ENCODE measurements at places on chromosomes 2 and 18.

DNA sequence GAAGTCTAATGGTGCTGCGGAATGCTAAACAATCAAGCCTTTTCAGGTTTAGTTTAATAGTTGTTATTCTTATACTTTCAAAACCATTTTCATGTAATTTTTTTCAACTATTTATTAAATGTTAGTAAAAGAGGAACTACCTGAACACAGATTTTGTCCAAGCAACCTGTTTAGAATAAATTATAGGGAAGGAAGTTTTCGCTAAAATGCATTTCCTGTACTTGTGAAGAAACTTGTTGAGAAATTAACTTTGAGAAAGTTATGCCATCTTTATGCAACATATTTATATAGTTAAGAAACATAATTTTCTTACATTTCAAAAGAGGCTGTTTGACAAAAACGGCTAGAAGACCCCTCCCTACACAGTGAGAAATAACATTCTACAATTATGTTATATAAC lies 16.6 kb downstream of the MAP4K4 start:
- no peak for DNase-seq

DNA sequence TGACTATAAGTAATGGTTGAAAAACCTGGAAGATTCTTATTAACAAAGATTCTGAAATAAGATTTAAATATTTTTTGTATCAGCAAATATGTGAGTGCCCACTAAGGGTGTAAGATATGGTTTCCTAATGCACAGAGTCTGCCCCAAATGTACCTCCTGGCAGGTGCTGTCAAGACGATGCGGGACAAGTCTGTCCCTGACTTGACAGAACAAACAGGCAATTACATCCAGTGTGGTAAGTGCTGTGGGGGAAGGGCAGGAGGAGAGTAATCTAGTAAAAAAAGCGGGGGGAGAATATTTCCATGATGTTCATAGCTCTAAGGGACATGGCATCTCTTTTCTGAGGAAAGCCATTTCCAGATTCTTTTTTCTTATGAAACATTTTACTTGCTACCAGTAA lies 127.5 kb downstream of the COL4A4 start:
- no peak for DNase-seq

- DNase-seq: no peak
Observed at GRCh38 chr2:73291461-73292315, 1.7 kb downstream of the EGR4 start.

DNA sequence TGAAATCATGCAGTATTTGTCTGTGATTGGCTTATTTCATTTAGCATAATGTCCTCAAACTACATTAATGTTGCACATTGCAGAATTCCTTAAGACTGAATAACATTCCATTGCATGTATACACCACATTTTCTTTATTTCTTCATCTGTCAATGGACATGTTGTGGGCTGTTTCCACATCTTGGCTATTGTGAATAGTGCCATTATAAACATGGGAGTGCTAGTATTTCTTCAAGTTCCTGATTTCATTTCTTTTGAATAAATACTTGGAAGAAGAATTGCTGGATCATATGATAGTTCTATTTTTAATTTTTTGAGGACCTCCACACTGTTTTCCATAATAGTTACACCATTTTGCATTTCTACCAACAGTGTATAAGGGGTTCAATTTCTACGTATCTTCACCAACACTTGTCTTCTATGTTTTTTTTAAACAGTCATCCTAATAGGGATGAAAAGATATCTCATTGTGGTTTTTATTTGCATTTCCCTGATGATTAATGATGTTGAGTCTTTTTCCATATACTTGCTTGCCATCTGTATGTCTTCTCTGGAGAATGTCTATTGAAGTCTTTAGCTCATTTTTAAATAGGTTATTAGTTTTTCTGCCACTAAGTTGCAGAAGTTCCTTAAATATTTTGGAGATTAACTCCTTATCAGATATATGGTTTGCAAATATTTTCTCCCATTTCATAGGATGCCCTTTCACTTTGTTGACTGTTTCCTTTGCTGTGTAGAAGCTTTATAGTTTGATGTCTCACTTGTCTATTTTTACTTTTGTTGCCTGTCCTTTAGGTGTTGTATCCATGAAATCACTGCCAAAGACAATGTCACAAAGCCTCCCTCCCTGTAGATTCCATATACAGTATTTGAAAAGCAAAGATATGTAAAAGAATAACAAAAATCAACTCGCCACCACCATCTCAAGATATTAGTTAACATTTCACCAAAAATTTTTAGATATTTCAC lies 14.6 kb downstream of the FBXO11 start:
- DNase-seq: no peak

- no peak for DNase-seq
Observed at GRCh38 chr2:106059416-106060065, 134.6 kb downstream of the UXS1 start.

GRCh38 chr2:33110461-33110860 lies 163.7 kb downstream of the LTBP1 start:
- DNase-seq: no peak

DNA sequence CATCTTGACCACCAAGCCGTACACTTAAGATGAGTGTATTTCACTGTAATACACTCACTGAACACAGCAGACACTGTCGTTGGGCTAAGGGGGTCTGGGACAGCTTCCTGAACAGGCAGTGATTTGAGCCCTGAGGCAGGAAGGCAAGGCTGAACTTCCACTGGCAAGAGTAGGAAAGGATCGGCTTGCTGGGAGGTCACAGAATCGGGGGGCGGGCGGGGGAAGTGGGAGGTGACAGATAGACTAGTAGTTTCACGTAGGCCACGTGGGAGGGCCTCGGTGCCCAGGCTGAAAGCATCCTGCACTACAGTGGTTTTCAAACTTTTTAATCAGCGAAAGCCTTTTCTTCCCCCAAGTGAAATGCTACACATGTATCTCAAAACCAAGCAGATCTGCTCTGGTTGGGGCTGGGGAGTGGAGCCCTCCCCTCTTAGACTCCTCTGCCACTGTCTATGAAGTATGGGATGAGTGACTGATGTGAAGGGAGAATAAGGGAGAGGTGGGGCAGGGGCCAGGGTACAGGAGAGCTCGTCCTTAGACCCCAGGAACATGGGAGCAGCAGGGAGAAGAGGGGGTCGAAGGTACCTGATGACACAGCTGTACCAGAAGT lies 8.6 kb downstream of the PARD6G start:
- DNase-seq: no peak

DNA sequence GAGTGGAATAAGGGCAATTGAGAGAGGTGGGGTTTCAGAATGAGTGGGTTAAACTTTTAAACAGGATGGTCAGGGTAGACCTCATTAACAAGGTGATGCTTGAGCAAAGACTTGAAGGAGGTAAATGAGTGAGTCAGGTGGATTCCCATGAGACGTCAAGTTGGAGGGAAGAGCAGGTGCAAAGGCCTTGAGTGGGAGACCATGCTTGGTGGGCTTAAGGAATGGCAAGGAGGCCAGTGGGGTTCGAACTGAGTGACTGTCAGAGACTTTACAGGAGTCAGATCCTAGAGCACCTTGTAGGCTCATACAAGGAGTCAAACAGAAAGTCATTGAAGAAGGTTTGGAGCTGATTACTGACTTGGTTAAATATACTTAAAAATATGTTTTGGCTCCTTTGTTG lies 284.1 kb downstream of the CYRIA start:
- DNase-seq: no peak

DNA sequence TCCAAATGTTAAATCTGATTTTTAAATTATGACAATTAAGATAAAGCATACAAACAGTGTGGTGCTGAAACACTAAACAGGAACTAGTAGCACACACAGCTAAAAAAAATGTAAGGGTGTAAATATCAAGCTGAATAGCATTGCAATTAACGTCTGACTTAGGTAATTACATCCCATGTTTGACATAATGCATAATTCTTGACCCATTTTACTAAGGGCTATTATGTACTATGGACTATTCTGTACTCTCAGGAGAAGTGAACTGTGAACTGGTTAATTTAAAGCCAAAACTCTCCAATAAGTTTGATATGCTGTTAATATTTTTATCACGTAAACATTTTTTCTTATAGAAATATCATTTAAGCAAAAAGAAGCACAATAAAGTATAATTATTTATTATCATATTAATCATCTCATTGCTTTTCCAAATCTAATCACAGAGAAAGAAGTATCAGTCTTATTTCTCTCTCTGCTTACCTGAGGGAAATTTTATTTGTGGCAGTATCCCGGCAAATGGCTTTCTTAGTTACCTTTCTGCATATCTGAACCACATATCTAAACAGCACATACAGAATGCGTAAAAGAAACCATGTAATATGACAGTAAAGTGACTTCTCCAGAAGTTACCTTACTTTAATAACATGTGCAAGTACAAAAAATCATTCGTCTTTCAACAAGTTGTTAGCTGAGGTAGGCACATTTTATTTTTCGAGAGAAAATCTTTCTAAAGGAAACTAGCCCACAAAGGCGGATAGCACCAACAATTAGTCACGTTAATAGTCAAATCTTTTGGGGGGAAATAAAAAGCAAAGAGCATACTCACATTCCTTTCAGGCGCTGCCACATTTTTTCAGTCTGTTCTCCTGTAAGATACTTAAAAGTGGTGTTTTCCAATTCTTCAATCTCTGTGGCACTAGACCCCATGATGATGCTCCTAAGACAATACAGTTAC lies 94.9 kb upstream of the PDE1A start:
- no peak for DNase-seq

GRCh38 chr18:33578518-33579348 lies 714 bp downstream of the ASXL3 start:
- no peak for DNase-seq

- DNase-seq: no peak
Observed at GRCh38 chr18:686339-687111, 25.9 kb downstream of the ENOSF1 start.

DNA sequence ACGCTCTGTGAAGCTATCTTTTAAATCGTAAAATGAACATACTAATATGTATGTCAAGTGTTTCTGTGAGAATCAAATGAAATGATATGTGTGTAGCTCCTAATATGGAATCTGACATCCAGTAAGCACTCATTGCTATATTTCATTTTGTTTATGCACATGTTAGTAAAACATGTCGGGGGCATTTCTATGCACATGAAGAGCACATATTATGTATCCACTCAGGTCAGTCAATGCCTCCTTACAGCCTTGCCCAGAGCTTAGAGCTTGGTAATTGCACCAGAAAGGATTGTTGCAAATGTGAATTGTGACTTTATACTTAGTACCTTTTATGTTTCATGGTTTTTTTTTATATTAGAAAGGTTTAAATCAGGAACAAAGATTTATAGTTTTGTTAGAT lies 463.7 kb upstream of the HNMT start:
- no peak for DNase-seq

DNA sequence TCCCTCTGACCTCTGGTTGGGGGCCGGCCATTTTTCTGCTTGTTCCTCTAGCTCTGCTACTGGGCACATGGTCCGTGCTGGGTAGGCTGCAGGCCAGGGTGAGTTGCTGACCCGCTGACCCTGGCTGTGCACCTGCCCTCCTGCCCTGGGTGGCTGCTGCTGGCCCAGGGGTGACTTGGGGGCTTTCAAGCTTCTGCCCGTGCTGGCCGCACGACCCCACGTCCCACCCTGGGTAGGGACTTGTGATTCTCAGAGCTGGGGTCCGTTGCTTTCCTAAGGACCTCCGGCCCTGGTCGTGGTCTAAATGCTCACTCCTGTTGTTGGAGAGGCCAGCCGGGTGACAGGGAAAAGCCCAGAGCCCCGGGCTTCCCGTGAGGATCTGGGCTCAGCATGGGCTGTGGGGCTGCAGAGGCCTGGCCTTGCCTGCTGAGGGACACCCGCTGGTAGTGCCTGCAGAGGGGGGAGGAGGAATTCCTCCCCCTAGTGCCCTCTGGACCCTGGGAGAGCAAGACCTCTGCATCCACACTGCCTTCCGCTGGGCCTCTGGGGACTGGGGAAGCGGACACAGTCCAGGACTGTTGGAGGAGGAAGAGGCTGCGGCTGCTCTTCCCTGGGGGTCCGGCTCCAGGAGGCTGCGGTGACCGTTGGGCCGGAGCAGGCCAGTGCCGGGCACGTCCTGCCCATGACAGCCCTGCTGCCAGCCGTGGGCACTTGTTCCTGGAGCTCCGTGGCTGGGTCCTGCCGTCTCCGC lies 6.3 kb upstream of the GAL3ST2 start:
- DNase-seq: no peak

DNA sequence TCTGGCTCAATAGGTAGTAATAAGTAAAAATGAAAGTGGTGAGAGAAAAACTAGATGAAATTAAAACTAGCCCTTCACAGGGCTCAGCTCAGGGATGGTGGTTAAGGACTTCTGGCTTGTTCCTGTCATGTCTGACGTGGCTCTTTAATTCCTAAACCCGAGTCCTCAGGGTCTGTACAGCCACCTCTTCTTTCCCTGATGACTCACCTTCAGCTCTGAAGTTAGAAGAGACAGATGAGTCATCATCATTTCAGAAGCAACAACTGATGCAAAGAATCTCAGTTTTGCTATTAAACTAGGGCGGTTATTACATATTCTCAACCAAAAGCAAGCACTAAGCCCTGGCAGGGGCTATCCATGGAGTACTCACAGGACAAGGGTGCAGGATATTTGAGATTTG lies 24.0 kb upstream of the ITGB6 start:
- no peak for DNase-seq

- peak; percentile 36 for DNase-seq
Observed at GRCh38 chr2:2646433-2647051, 315.5 kb upstream of the MYT1L start.

GRCh38 chr2:68458981-68459380 lies 8.1 kb downstream of the FBXO48 start:
- no peak for DNase-seq

- DNase-seq: no peak
Observed at GRCh38 chr2:231527091-231527395, 3.2 kb downstream of the NMUR1 start.

DNA sequence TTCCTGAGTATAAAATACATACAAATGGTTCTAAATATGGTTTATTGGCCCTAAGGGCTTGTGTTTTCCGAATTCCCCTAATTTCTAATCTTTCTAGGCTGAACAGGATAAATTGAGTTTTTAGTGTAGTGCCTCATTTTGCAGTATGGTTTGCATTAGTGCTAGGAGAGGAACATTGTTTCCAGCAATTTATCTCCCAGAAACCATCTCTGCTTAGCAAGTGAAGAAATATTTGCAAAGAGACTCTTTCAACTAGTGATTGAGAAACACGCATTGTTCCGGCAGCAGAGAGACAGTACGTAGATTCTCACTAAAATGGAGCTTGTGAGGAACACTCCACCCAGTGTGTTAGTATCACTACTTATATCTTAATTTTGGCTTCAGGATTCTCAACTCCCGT lies 177.8 kb upstream of the EPAS1 start:
- DNase-seq: no peak

DNA sequence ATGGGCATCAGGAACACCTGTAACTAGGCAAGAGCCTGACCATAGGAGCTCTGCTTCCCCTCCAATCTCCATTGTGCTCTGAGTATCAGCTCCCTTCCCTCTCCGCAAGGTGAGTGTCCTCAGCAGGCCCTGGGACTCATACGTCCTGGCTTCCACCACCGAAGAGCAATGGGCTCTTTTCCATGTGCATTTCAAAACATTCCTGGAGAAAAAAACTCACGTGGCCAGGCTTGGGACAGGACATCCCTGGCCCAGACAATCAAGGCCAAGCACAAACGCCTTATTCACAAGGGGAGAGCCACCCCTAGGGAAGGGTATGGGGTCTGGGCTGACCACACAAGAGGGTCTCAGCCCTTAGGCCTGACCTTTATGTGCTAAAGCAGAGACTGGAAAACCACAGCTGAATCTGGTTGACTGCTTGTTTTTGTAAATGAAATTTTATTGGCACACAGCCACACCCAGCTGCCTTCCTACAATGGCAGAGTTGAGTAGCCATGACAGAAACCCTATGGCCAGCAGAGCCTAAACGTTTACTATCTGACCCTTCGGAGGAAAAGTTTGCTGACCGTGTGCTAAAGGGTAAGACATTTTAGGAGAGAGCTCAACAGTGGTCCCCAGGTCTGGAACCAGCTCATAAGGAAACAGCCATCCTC lies 175.7 kb upstream of the ARL4C start:
- DNase-seq: no peak

Data from CD4-positive, alpha-beta T cell treated with Interleukin-21 for 1 hour (primary cell).